NCI-H82 (cell line): ENCODE measurements at places on chromosomes 1 and 21.

GRCh38 chr1:167273027-167273800 lies 52.5 kb downstream of the POU2F1 start:
- DNase-seq: peak; percentile 98

DNA sequence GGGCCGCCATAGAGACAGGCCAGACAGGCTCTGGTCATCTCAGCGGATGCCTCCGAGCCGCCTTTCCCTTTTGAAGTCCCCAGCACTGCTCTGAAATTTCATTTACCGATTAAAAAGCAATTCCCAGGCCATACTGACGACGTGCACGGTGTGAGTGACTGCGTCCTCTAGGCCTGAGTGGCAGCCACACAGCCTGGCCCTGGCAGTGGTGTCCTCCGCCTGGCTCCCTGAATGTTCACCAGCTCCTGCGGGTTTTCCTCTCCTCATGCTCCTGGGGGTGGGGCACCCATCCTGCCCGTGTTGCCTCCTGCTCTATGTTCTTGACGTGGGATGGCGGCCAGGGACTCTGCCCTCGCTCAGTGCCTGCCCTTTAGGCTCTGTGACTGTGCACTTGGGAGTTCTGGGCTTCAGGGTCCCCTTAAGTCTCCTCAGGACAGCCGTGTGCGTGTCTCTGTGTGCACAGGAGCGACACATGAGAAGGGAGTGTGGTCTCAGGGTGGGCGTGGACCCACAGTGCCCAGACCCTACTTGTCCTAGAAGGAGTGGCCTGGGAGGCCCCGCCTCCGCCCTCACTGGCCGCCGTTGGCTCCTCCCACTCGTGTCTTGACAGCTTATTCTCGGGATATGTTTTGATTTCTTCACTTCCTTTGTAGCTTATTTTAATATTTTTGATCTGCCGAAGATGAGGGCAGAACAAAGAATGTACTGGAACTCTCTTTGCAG lies 3.6 kb downstream of the SKI start:
- peak; percentile 72 for DNase-seq

DNA sequence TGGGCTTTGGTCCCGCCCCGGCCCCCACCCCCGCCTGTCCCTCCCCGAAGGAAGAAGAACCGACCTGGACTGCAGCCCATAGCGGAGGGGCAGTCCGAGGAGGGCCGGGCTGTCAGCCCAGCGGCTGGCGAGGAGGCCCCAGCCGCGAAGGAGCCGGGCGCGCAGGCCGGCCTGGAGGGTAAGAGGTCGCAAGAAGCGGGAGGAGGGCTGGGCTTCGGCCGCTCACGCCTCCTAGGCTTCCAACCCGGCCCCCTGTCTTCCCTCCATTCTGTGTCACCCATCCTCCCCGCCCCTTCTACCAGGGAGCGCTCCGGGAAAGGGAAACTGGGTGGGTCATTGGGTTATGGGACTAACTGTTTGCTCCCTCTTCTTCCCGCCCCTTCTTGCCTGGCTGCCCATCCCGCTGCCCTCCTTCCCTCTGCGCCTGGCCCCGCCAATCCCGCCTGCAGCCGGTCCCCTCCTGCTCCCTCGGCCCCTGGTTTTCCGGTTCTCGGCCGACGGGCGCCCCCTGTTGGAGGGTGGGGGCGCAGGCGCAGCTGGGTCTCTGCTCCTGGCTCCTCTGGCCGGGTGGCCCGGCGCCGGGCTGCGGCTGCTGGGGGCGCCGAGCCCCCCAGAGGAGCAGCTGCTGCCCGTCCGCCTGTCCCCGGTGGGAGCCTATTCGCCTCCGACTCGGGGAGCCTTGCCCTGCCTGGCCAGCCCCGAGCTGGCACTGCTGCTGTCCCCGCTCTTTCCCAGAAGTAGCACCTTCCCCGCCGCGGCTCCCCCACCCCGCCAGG lies 2.4 kb downstream of the RUSC1 start:
- DNase-seq: peak; percentile 96

DNA sequence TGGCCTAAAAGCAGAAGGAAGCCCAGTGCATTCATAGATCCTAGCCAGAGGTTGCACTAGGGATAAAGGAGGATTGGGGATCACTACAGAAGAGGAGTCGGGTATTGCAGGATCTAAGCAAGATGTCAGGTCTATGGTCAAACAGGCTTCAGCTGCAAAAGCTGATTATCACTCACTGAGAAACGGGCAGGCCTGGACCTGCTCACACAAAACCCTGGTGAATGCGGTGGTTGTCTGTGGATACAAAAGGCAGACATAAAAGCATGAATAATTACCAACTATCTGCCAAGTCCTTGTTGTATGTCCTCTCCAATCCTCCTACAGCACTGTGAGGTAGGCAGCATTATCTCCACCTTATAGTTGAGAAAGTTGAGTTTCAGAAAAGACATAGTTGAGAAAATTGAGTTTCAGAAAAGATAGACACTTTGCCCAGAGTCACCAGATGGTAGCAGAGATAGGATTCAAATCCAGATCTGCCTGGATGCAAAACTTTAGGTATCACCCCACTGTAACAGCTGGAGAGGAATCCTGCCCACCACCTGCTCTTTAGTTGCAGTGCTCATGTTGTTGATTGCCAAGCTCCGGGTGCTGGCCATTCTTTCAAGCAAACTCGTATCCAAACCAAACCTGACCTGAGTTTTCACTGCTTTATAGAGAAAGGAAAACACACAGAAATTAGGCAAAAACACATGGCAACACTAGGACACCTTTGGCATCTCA lies 49.6 kb upstream of the HOOK1 start:
- DNase-seq: peak; percentile 38

- no peak for DNase-seq
Measured at GRCh38 chr1:84869720-84870119, 23.3 kb downstream of the LPAR3 start.

DNA sequence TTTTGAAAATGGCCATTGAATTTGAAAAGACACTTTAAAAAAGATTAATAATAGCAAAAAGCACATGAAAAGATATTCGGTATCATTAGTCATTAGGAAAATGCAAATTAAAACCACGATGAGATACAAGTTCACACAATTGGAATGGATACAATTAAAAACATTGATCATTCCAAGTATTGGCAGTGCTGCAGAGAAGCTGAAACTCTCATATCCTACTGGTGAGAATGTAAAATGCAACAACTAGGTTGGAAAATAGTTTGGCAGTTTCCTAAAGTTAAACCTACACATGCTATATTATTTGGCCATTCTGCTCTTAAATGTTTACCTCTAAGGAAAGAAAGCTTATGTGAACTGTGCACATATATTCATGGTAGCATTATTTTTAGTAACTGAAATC lies 838.7 kb upstream of the PRMT6 start:
- DNase-seq: no peak

DNA sequence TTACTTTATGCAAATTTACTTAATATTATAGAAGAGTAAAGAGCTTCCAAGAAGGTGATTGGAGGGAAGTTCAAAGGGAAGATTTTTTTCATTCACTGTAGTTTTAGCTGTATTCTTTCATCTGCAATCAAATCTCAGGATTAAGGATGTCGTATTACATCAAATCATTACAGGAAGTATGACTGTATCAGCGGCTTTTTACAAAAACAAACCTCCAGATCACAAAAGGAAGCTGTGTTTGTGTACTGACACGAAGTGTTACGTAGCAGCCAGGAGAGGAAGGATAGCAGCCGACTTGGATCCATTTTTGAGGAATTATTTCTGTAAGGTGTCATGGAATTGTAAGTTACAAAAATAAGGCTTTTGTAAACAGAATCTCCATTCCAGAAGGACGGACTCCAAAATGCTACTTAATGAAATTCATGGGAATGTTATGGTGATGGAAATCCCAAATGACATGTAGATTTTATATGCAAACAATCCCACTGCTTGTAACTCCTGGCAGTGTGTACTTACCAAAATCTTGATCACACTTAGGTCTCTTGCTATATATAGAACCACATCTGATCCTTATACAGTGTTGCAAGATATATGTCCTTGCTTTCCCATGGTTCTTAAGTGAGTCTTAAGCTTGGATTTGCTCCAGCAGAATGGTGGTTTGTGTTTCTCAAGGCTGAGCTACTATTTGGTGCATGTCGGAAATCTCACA lies 49.8 kb downstream of the KCNJ15 start:
- no peak for DNase-seq
